ENCODE measurements at places on chromosomes 6 and 20. TPM values are rescaled to one million over a fixed set of nuclear protein-coding genes. Genes with fewer than 3 reads are reported as not detected.

MBOAT1 gene
- 5.3 TPM for total RNA-seq

TOP1 gene
- 23.9 TPM for total RNA-seq

LAMA2 gene
- 119 TPM for total RNA-seq

MEP1A gene
- total RNA-seq: not detected

STMND1 gene
- not detected for total RNA-seq

MEI4 gene
- total RNA-seq: 0.65 TPM

PLCB4 gene
- 27.7 TPM for total RNA-seq

HLA-G gene
- not detected for total RNA-seq

TBXT gene
- not detected for total RNA-seq

KCNK15 gene
- total RNA-seq: 0.32 TPM

FHL5 gene
- 6.8 TPM for total RNA-seq

GSTA1 gene
- not detected for total RNA-seq

VSX1 gene
- total RNA-seq: 0.14 TPM
